Thymus (tissue), 14 donors: ENCODE measurements at places on chromosomes 11 and 22. TPM values are rescaled to one million over a fixed set of nuclear protein-coding genes. Genes with fewer than 3 reads are reported as not detected.
A peak's percentile ranks its signal among the peaks of the same experiment; 100 is the strongest.

AQP11 gene
- 0.14 TPM for total RNA-seq

MYO18B gene
- 13.8 TPM for total RNA-seq

OR8A1 gene
- total RNA-seq, result not detected

DNA sequence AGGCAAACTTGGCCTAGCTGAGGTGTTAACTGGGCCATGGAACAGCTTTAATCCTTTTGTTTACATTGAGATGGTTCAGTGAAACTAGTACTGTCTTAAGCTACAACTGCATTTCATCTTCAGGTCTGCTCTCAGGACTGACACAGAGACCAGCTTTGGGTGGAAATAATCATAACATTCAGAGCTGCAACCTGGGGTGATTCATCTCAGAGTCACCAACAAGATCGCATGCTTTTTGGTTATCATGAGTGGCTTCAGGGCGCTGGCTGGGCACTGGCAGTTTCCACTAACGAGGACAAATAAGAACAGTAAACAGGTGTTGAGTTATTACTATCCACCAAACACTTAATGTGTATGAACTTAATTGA is 60.9 kb upstream of the PAX6 start:
- DNase-seq, result no peak

PTGDR2 gene
- 10.2 TPM for total RNA-seq

NXPE1 gene
- 0.05 TPM for total RNA-seq

DNA sequence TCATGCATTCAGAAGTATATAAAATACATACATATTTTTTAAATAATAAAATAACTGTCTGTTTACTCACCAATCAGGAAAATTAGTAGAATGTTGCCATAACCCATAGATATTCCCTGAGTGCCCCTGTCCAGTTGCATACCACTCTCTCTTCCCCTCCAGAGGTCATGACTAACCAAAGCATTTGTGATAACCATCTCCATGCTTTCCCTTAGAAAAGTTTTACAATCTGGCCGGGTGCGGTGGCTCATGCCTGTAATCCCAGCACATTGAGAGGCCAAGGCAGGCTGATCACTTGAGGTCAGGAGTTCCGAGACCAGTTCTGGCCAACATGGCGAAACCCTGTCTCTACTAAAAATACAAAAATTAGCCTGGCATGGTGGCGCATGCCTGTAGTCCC is 33.2 kb upstream of the LDHA start:
- no peak for DNase-seq

CHADL gene
- total RNA-seq, result 1.7 TPM

CABP7 gene
- 0.14 TPM for total RNA-seq

DNA sequence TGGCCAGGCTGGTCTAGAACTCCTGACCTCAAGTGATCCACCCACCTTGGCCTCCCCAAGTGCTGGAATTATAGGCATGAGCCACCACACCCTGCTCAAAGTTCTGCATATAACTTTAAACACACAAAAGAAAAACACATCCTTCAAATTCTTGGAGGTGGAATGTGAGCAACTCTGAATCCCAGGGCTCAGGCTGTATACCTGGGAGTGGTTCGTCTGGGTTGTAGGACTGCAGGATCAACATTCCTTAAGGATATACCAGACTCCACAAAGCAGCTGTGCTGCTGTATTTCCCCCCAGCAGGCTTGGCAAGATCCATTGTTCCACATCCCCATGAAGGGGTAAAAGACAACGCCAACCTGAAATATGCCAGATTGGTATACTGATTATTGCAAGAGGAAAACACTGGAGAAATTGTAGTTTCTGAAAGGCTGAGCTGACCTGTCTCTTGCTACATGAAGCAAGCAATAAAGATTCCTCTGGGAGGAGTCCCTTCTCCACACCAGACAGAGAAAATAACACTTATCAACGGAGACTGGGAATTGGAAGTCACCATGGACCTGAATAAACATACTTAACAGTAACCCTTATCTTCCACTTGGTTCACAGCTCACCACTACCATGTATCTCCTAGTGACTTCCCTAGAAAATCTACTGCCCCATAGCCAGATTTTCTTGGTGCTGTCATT is 12.2 kb upstream of the RPS3 start:
- no peak for DNase-seq

POU2AF1 gene
- 0.90 TPM for total RNA-seq

- no peak for DNase-seq
These were observed 79.7 kb downstream of the FBLN1 start for GRCh38 chr22:45582236-45582954.

DNA sequence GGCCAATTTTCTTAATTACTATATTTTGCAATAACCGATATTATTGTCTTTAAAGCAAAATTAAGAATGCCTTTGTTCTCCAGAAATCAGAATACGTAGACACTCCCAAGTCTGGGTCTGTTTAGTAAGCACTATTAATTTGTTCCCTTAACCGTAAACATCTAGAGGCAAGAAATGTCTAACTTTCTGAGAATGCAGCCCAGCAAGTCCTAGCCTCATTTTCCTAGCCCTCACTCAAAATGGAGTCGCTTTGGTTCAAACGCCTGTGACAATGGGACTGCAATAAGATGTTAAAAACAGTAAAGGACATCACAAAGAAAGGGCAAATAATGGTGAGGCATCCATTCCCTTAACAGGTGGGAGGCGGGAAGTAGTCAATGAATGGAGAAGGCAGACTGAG is 280.7 kb downstream of the DLG2 start:
- DNase-seq, result no peak

- DNase-seq, result no peak
These were observed 3.6 kb downstream of the MED15 start for GRCh38 chr22:20510811-20511577.

GRCh38 chr22:35648066-35649025 is at the start of gene APOL6:
TSS of gene APOL6 (plus strand) at chr22:35648446. CDS start at chr22:35656426, 7,980 bp downstream.
- peak; percentile 58 for DNase-seq

GRCh38 chr11:45994371-45995341 is 72.2 kb downstream of the LARGE2 start:
- DNase-seq, result no peak

DNA sequence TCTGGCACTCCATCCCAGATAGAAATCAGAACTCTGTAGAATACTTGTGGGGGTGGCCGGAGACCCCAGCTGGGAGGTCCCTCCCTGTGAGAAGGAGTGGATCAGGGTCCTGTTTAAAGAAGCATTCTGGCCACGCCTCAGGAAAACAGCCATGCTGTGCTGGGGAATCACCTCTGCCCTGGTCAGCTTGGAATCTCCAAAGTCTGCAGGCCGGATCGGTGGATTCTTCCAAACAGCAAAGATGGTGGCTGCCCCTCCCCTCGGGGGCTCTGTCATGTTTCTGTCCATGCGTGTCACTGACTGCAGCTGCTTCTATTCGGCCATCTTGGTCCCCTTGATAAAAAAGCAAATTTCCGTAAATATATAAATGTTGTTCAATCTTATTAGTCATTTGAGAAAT is 365.9 kb downstream of the JRKL start:
- no peak for DNase-seq

DNA sequence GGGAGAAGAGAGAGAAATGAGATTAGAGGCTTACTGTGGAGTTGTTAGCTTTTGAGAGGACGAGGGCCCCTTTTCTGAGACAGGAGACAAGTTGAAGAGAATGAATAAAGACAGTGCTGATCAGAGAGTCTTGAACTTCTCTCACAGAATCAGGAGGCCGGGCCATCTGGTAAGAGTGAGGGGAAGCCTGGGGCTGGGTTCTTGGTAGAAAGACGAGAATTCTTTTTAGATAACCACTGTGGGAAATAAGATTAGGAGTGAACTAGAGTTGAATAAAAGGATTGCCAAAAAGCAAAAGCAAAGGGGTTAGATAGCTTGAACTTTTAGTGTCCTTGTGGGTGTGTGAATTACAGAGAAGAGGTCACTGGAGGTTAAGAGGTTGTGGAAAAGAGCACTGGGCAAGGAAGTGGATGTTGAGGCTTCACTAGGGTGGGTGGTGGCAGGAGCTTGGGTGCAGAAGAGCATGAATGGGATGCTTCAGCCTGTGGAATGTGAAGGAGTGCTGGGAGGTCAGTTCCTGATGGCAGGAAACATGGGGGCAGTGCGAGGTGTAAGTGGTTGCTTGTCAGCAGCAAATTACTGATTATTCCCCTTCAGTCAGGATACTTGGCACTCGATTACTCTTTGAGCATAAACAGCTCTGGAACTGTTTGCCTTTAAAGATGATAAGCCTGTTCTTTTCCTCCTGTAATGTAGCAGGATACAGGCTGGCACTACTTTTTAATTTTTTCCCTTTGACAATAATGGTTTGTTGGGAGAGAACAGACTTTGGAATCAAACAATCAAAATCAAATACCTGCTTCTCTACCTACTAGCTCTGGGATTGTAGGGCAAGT is 98.3 kb downstream of the ARHGAP42 start:
- DNase-seq, result no peak

OR52I2 gene
- 0.09 TPM for total RNA-seq

MPEG1 gene
- total RNA-seq, result 55.0 TPM

MYOD1 gene
- 0.38 TPM for total RNA-seq

- no peak for DNase-seq
These were observed 7.4 kb upstream of the MDK start for GRCh38 chr11:46373787-46374740.

CADM1 gene
- 26.3 TPM for total RNA-seq

- no peak for DNase-seq
These were observed 2.9 kb upstream of the FZD4 start for GRCh38 chr11:86957976-86958646.

GRCh38 chr22:45703758-45704157 is 32.1 kb downstream of the ATXN10 start:
- DNase-seq, result no peak

- DNase-seq, result no peak
These were observed 30.5 kb downstream of the CCDC15 start for GRCh38 chr11:124984512-124984854.

DNA sequence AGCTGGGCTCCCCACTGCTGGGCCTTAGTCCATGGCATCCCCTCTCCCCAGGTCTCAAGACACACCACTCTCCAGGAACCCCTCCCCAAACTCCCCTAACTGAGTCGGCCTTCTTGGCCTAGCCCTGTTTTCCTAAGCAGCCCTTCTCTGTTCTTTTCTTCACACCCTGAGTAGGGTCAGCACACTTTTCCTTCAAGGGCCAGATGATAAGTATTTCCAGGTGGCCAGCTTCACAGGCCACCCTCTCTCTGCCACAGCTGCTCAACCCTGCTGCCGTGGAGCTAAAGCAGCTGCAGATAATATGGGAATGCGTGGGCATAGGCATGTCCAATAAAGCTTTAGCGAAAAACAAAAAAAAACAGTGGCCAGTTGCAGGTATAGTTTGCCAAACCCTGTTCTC is 24.1 kb downstream of the DGCR2 start:
- DNase-seq, result no peak

OR52B2 gene
- total RNA-seq, result not detected

GRCh38 chr11:118219732-118220131 is 5.1 kb downstream of the JAML start:
- DNase-seq, result no peak

- DNase-seq, result no peak
These were observed 9.4 kb downstream of the TREH start for GRCh38 chr11:118670063-118670462.

NAALAD2 gene
- 0.47 TPM for total RNA-seq

DNA sequence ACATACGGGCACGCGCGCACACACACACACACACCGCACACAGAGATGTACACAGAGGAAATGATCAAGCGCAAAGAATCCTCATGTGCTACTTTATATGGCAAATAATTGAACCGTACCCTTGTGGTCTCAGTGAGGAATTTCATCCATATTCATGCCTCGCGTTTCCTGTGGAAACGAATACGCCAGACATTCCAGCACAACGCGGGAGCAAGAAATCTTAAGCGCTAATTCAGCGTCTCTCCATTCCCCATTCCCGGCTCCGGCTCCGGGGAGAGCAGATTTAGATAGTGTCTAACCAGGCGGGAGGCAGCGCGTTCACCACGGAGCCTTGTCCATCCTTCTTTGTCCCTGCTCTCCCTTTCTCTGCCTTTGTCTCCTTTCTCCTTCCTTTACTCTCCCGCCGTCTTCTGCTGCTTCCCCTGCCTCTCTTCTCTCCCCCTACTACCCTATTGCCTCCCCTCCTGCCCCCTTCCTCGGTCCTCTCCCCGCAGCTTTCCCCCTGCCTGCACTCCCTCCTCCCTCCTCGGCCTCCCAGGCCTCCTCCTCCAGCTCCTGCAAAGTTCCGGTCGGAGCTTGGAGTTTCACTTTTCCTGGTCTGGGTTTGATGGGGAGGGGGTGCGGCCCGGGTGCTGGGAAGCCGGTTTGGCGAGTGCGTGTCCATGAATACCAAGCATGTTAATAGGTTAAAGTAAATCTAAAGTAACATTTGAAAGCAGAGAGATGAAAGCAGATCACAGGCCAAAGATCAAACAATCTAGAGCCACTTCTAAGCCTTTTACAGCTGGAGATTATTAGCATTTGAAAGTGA is 579.3 kb downstream of the BUD13 start:
- no peak for DNase-seq
